Activated T-cell treated with anti-CD3 and anti-CD28 coated beads, Interleukin-2, amount 50 U/mL, for 48 hours (primary cell): ENCODE measurements at places on chromosomes 16 and 17.

DNA sequence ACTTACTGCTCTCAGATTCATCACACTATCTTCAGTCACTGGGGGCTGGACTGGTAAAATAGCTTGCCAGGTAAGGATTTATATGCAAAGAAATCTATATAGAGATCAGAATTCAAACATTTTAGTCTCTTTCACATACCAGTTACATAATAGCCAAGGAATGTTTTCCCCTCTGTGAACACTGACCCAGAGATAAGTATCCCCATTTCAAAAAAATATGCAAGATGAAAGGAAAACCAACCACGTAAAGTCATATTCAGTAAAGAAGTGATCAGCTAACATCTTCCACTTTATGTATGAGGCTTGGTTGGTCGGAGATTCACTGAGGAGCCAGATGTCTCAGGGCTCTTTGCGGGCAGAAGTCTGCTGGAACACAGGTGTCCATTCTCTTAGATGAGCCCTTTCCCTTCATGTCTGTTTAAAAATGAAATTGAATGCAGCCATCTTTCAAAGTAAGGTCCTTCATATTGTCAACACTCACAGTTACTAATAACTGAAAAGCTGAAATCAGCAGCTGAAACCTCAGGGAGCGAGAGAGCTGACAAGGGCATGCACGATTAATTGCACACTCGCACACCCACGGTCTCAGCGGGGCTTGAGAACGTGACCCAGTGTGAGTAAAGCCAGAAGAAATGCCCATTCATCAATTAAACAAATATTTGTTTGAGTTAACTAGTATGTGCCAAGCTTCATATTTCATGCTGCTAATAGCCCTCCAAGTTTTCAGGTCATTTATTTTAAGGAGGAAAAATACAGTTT lies 161.2 kb downstream of the MRTFB start:
- no peak for DNase-seq

DNA sequence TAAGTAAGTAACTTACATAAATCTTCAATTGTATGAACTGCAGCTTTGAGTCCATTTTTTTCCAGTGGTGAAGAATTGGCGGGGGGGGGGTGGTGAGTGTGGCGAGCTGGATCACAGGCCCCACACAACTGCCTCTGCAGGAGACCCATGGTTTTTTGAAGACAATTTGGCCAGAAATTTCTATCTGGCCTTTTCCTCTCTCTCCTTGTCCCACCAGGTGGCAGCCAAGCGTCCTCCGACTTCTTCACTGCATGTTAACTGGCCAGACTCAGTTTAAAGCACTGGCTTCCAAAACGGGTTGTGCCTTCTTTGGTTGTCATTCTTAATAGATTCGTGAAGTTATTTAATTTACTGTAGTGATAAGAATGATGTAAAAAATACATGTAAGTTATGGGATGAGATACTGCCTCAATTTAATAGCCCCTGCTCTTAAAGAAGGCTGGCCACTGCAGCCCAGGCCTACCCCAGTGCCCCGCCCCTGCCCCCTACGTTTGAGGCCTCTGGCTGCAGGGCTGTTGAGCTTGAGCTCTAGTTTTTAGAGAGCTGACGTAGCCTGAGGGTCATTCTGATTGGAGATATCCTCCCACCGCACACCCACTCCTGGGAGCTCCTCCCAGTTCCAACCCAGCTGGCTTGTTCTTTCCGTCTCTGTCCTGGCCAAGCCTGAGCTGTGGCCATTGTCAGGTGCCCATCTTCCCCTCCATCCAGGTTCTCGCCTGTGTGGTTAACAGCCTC lies 36.4 kb downstream of the AKAP1 start:
- DNase-seq = no peak

DNA sequence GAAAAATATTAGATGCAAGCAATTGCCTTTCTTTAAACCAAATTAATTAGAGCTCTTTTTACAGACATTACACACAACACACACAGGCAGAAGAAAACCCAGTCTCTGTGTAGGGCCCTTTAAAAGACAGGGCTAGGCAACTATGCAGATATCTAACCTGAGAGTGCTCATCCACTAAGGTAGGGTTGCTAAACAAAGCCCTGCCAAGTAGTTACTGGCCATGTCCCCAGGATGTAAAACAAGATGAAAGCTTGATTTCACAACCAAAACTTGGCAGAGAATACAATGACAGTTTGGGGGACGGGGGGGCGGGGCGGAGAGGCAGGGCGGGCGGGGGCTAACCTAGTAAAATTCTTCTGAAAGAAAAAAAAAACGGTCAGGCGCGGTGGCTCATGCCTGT lies 669.0 kb upstream of the CA10 start:
- DNase-seq = no peak

- DNase-seq = no peak
Observed at GRCh38 chr16:1171854-1172428, 19.0 kb downstream of the CACNA1H start.

GRCh38 chr16:67884684-67885083 lies at the start of gene NRN1L:
TSS of gene NRN1L (plus strand) at chr16:67884885. CDS start at chr16:67884904, 19 bp downstream.
- DNase-seq = no peak

GRCh38 chr17:10205549-10206185 lies 7.3 kb upstream of the GAS7 start:
- DNase-seq = no peak

- no peak for DNase-seq
Observed at GRCh38 chr16:5442054-5442453, 344.5 kb upstream of the EEF2KMT start.

DNA sequence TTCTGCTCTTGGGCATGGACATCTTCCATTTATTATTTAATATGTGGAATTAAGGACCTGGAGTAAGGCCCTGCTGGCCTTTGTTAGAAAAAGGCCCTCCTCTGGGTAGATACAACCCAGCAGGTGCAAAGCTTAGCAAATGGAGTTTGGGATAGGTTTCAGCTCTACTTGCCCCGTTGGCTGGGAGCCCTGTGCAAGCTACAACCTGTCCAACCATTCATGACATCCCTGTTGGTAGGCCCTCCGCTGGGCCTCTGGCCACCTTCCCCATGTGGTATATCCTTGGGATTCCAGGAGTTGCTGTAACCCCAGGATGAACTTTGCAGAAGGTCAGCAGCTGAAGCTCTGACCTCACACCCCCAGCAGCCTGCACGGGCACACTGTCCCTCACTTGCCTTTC lies 6.4 kb downstream of the NGFR start:
- no peak for DNase-seq

GRCh38 chr16:80230328-80231120 lies 310.3 kb upstream of the DYNLRB2 start:
- no peak for DNase-seq

- DNase-seq = no peak
Observed at GRCh38 chr17:16328997-16329396, 24.3 kb downstream of the CENPV start.

DNA sequence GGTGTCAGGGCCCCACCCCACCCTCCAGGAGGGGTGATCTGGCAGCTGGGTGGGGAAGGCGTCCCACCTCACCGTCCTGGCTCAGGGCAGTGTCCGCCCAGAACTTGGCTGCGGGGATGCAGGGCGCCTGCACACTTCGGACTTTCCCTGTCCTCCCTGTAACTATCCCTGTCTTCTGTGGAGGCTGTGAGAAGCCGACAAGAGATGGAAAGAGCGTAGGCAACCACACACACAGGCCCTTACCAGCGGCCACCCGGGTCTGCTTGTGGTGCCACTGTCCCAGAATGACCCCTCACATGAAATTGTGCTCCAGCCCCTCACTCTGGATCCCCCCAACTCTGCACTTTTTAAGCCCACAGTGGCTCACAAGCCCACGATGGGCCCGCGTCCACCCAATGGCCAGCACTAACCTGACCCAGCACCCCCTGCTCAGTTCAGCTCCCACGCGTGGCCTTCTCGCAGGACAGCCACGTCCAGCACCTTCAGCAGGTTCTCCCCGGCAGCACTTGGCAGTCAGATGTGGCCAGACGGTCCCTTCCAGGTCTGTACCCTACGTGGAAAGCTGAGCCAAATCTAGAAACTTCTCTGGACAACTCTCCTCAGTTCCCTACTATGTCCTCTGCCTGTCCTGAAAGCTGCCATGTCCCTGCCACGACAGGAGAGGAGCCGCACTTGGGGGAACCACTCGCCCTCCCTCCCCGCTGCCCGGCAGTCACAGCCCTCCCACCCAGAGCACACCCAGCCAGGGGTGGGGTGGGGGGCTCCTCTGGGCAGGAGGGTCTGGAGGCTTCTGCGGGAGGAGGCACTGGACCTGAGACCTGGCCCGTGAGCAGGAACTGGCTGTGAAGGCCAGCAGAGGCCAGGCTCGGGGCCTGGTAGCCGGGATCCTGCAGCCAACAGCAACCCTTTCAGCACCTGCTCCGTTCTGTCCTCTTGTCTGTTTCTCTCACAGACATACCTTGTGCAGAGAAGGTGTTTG lies 38.0 kb downstream of the PEMT start:
- DNase-seq = no peak

- DNase-seq = peak; percentile 84
Observed at GRCh38 chr17:43170140-43170765, 761 bp upstream of the NBR1 start.

DNA sequence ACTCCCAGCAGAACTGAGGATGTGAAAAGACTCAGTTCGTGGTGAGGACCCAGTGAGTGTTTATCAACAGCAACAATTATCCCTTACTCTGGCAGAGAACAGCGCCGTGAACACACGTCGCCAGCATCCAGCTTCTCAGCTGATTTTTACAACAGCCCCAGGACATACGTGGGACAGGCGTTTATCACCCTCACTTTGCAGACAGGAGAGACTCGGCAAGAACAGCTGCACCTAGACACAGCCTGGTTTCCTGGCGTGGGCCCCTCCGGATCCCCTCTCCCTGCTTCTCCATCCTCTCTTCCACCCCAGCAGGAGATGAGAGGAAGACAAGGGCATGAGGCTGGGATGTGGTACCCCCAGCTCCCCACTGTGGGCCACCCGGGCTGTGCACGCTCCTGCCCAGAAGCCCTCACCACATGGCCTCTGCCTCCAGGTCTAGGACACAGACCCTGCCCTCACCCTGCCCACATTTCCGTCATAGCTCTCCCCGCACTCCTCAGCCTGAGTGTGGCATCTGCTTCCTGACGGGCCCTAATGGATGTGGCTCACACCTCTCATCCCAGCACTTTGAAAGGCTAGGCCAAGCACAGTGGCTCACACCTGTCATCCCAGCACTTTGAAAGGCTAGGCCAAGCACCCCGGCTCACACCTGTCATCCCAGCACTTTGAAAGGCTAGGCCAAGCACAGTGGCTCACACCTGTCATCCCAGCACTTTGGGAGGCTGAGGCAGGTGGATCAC lies 17.5 kb downstream of the ABR start:
- no peak for DNase-seq

DNA sequence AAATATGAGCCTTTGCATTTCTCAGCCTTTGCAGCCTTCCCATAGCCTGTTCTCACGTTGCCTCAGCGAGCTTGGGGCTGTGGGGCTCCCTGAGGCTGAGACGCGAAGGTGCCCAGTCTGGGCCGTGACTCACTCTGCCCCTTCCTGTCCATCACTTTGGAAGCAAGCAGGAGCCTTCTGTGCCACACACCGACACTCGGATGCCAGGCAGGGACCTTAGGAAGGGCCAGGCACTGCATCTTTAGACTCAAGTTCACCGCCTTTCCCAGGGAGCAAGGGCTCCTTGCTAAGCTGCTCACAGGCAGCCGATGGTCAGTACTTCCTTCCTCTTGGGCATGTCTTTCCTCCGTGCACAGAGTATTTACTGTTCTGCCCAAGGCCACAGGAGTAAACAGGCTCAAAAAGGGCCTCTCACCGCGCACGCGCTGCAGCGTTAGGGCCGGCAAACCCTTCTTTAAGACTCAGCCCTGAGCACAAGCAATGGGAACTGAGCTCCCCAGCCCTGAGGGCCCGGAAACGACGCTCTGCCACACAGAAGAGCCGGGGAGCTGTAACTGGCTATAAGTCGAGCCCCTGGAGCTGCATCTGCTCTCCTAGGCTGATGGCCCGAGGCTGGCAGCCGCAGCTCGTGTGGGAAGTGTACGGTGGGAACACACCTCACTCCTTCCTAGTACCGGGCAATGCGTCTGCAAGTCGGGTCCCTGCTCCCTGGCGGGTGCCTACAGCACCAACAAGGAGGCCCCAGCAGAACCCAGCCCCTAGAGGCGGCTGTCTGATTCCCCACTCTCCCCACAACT lies 7.2 kb downstream of the TIMM22 start:
- DNase-seq = no peak

GRCh38 chr17:20955427-20956323 lies 87.1 kb downstream of the USP22 start:
- DNase-seq = no peak

DNA sequence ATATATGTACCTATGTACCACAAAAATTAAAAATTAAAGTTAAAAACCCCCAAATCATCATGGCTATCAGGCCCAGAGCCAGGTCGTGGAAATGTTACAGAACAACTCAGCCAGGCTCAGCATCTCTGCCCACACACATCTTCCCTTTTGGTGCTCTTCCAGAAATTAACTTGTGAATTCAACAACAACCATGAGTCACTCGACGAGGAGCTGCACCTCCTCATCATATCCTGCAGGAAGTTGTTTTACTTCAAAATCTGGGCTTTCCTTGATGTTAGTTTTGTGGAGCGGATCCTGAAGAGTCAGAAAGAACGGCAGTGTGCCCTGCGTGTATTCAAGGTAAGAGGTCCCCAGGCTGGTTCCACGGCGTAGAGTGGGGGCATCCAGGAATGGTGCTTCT lies 10.6 kb downstream of the FBXO39 start:
- DNase-seq = no peak

DNA sequence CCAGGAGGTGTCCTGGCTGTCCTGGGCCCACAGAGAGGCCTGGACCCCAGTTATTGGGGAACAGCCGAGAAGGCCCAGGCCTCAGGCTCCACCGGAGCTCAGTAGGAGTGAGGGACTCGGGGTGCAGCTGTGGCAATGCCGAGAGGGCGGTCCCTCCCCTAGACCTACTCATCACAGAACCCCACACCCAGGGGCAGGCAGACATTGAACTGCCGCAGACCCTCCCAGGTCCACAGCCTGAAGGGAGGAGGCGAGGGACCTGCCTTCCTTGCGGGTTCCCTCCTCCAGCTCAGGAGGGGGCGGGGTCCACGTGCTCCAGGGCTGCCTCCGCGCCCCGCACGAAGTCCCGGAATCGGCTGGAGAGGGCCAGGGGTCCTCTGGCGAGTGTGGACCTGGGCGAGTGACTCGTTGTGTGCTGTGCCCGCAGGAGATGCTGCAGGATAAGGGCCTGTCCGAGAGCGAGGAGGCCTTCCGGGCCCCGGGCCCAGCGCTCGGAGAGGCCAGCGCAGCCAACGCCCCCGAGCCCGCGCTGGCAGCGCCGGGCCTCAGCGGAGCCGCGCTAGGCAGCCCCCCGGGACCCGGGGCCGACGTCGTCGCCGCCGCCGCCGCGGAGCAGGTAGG lies 3.9 kb downstream of the TBX4 start:
- DNase-seq = peak; percentile 20

DNA sequence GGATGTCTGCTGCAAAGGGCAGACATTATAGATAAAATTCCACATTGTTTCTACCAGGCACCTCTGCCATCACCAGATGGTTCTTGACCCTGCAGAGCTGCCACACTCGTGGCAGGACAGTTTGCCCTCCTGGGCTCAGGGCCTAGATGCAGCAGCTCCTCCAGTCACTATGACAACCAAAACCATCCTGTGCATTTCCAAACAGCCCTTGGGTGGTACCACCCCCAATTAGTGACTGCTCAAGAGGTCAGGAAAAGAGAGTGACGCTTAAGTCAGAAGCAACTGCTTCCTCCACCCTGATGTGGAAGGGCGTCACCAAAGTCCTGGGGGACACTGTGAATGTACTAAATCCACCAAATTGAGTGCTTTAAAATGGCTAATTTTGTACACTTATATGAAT lies 109.2 kb downstream of the C16orf95 start:
- DNase-seq = no peak

- no peak for DNase-seq
Observed at GRCh38 chr17:69254187-69254586, 25.6 kb upstream of the ABCA10 start.
